Parietal lobe (tissue), 2 donors: ENCODE measurements at places on chromosomes 11 and 22. TPM values are rescaled to one million over a fixed set of nuclear protein-coding genes. Genes with fewer than 3 reads are reported as not detected.

The KRTAP5-1 gene
- total RNA-seq: not detected

The C11orf86 gene
- not detected for total RNA-seq

The ART1 gene
- total RNA-seq: not detected

The CSTF3 gene
- total RNA-seq: 86.1 TPM

The GAL gene
- not detected for total RNA-seq

The C22orf31 gene
- not detected for total RNA-seq

The MS4A15 gene
- not detected for total RNA-seq

The MRGPRE gene
- not detected for total RNA-seq

The MRGPRX4 gene
- total RNA-seq: not detected

The TRIM51 gene
- total RNA-seq: not detected
